Stimulated activated memory B cell treated with anti-CD40 and anti-IgM and Interleukin-4, amounts not matched to agents 10 μg/mL and 1 μg/mL and 100 μg/mL, for 72 hours (primary cell): ENCODE measurements at places on chromosomes 3 and 15.

- ATAC-seq = no peak
Measured at GRCh38 chr3:145698749-145699148, 462.2 kb downstream of the PLOD2 start.

- ATAC-seq = no peak
Measured at GRCh38 chr15:74838137-74838516, 4.8 kb downstream of the ULK3 start.

GRCh38 chr15:49270541-49271421 is 100.7 kb downstream of the GALK2 start:
- ATAC-seq = no peak

DNA sequence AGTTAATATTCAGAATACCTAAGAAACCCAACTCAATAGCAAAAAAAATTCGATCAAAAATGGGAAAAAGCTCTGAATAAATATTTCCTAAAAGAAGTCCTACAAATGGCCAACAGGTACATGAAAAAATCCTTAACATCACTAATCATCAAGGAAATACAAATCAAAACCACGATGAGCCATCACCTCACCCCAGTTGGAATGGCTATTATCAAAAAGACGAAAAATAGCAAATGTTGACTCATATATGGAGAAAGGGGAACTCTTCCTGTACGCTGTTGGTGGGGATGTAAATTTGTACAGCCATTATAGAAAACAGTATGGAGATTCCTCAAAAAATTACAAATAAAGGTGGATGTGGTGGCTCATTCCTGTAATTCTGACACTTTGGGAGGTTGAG is 29.6 kb upstream of the SGO1 start:
- no peak for ATAC-seq

GRCh38 chr3:179324270-179324754 is 1.5 kb downstream of the ZNF639 start:
- no peak for ATAC-seq

DNA sequence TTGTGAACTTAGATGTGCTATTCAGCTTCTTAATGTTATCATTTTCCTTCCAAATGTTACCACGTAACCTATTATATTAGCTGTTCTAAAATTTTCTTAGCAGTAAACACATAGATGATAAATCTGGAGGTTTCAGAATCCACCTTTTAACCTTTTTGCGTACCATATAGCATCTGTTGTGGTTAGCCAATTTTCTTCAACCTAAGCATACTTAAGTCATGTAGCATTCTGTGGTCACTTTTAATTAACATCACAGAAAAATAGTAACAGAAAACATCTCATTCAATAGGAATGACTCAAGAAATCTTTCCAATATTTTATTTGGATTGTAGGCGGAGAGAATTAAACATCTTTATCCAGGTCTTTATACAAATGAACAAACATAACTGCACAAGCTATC is 1465.3 kb upstream of the GBE1 start:
- ATAC-seq = no peak

GRCh38 chr3:159239059-159239458 is 437.2 kb downstream of the MFSD1 start:
- no peak for ATAC-seq

- ATAC-seq = no peak
Measured at GRCh38 chr3:16124636-16125035, 49.8 kb upstream of the GALNT15 start.

DNA sequence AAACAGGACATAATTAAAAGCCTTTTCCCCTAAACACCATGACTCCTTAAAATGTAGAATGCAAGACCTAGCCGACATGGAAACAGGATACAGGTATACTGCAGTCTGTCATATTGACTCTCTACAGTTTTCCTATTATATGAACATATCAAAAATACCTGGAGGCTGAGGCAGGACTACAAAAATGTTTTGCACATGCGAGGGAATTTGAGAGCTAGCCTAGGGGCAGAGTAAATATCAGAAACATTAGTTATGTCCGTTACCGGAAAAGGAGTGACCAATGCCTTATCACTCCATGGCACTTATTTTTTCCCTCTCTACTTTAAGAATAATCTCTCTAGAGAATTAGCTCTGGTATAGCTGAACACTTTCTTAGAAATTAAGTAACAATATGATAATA is 732.3 kb downstream of the TUSC7 start:
- no peak for ATAC-seq

DNA sequence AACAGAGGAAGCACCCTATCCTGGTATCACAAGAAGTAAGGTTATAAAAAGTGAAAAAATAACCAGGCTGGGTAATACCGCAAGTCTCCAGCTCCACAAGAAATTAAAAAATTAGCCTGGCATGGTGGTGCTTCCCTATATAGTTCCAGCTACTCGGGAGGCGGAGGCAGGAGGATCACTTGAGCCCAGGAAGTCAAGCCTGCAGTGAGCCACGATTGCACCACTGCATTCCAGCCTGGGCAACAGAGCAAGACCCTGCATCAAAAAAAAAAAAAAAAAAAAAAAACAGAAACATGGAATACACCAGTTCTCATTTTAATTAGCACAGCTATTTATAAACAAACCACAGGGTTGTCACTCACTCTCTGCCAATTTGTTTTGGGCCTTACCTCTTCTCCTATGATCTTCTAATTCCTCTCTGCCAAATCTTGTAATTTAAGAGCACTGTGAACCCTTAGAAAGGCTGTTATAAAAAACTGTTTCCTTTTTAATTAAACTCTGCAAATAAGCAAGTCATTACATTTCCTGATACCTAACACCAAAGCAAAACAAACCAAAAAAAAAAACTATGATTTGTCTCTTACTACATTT is 22.6 kb downstream of the DCUN1D1 start:
- no peak for ATAC-seq

- ATAC-seq = no peak
Measured at GRCh38 chr15:77416954-77417353, 3.0 kb downstream of the PEAK1 start.

- ATAC-seq = no peak
Measured at GRCh38 chr3:146781059-146781458, 175.9 kb upstream of the PLSCR5 start.

- peak; percentile 6 for ATAC-seq
Measured at GRCh38 chr15:66617137-66618090, 51.6 kb upstream of the LCTL start.

GRCh38 chr3:84601303-84601702 is 357.5 kb upstream of the CADM2 start:
- ATAC-seq = no peak

- ATAC-seq = no peak
Measured at GRCh38 chr3:9846231-9846630, 2.4 kb upstream of the RPUSD3 start.

- ATAC-seq = no peak
Measured at GRCh38 chr3:110858549-110858948, 213.1 kb upstream of the NECTIN3 start.

GRCh38 chr3:16229681-16230080 is 35.1 kb downstream of the DPH3 start:
- no peak for ATAC-seq

GRCh38 chr3:187027531-187028278 is 97.4 kb downstream of the ST6GAL1 start:
- peak; percentile 63 for ATAC-seq

- no peak for ATAC-seq
Measured at GRCh38 chr15:69172847-69173246, 12.4 kb downstream of the GLCE start.

DNA sequence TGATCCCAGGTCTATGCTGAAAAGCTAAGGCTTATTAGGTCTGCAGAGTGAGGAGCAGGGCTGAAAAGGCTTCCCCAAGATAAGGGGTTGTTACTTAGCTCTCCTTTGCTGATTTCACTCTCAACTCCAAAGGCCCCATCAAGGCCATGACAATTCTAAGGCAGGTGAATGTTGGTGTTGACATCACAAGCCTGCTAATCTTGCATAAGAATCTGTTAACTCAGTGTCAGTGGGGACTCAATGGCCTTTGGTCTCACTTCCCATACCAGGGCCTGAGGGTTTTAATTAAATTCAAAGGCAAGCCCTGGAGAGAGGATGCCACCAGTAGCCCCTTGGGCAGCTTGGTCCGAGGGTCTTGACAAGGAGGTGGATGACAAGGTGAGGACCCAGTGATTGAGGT is 9.4 kb upstream of the ALAS1 start:
- ATAC-seq = no peak

- ATAC-seq = no peak
Measured at GRCh38 chr15:68787609-68788263, 33.0 kb downstream of the ANP32A start.

- no peak for ATAC-seq
Measured at GRCh38 chr3:5321666-5322340, 134.3 kb downstream of the EDEM1 start.

GRCh38 chr3:23662079-23662617 is 143.6 kb upstream of the UBE2E1 start:
- ATAC-seq = peak; percentile 35

DNA sequence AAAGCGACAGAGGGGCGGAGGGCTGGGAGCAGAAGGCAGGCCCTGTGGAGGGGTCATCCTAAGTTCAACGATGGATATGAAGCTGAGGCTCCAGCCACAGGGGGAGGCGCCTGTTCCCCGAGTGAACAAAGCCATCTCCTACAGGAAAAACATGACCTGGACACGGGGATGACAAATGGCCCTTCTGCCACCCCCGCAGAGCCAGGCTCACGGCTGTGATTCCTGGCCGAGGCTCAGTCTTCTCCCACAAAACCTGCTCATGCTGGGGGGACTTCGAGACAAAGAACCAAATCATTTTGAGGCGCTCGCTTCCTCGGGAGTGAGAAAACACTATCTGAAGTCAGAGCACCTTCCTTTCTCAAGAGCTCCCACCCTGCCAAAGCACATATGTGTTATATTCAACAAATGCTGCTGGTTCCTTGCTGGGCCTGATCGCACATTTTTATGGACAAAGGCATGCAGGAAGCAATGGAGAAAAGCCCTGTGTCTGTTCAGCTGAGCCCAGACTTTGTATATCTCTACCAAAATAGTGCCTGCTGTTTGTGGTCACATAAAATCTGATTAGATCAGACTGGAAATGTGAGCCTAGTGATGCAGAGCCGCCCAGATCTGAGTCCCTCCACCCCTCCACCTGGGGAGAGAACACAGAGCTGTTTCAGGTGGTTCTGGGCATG is 5.6 kb downstream of the RBP1 start:
- ATAC-seq = no peak

DNA sequence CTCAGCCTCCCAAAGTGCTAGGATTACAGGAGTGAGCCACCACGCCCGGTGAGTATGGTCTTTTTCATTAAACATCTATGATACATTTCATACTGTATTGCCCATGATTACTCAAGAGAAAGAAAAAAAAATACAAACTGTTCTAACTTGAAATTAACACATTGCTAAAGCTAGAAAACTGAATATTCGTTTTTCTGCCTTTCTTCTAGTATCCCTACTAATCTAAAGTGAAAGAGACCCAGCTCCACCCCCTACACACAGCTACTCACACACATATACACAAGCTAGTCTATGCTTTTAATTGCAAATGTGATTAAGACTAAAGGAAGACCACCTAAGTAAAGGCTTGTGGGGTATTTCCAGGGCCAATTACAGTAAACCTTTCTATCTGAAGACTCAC is 43.1 kb downstream of the INO80 start:
- no peak for ATAC-seq

GRCh38 chr15:40053831-40054604 is 15.0 kb upstream of the SRP14 start:
- ATAC-seq = peak; percentile 70

DNA sequence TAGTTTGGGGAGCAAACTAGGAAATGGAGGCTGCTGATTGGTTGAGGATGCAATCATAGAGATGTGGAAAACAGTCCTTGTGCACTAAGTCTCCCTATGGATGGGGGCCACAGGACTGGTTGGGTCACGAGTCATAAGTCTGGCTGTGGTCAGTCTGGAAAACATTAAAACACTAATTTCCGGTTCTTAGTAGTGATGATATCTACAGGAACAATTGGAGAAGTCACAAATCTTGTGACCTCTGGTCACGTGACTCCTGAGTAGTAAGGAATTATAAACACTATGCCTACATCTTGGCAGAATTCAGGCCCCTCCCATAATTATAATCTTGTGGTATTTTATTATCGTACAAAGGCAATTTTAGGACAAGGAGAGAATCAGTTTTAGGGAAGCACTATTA is 317.3 kb upstream of the ARPP21 start:
- no peak for ATAC-seq
